ENCODE measurements at places on chromosomes 16 and 17. TPM values are rescaled to one million over a fixed set of nuclear protein-coding genes. Genes with fewer than 3 reads are reported as not detected.

MT2A gene
- total RNA-seq, result 72.5 TPM

NLRC5 gene
- total RNA-seq, result 1.6 TPM

MATCAP1 gene
- total RNA-seq, result 42.1 TPM

UTS2R gene
- 0.94 TPM for total RNA-seq

PDK2 gene
- 16.2 TPM for total RNA-seq

CDRT15L2 gene
- total RNA-seq, result not detected

CNTNAP4 gene
- total RNA-seq, result not detected

PSMB3 gene
- 252 TPM for total RNA-seq

GRB7 gene
- 50.6 TPM for total RNA-seq

MYCBPAP gene
- 1.7 TPM for total RNA-seq

ADAM11 gene
- 2.7 TPM for total RNA-seq

PYY gene
- 1.7 TPM for total RNA-seq

NOXO1 gene
- total RNA-seq, result 1.7 TPM

TM4SF5 gene
- not detected for total RNA-seq

PTX4 gene
- 0.20 TPM for total RNA-seq

JPH3 gene
- total RNA-seq, result 30.3 TPM

LHX1 gene
- 0.22 TPM for total RNA-seq
